ENCODE measurements at places on chromosomes 4 and X. TPM values are rescaled to one million over a fixed set of nuclear protein-coding genes. Genes with fewer than 3 reads are reported as not detected.

The ZXDA gene
- total RNA-seq: 5.4 TPM

The CCKAR gene
- total RNA-seq: not detected

The FSTL5 gene
- 1.6 TPM for total RNA-seq

The SYNPO2 gene
- total RNA-seq: 0.07 TPM

The LRCH2 gene
- 4.7 TPM for total RNA-seq

The UGT2A1 gene
- not detected for total RNA-seq

The CSAG2 gene
- total RNA-seq: not detected

The KCTD8 gene
- total RNA-seq: 0.80 TPM

The TSPAN7 gene
- total RNA-seq: 5.2 TPM

The BBS12 gene
- 2.3 TPM for total RNA-seq

The GALNTL6 gene
- not detected for total RNA-seq

The REST gene
- 45.9 TPM for total RNA-seq

The TMEM156 gene
- total RNA-seq: 2.7 TPM

The PAGE1 gene
- not detected for total RNA-seq

The ZFP92 gene
- 1.2 TPM for total RNA-seq

The RXFP1 gene
- not detected for total RNA-seq

The HTR2C gene
- total RNA-seq: not detected

GRCh38 chrX:21369613-21370012, 4.6 kb upstream of the CNKSR2 start:
- DNase-seq: no peak

- peak; percentile 61 for DNase-seq
Observed at GRCh38 chr4:125741825-125742452, 427.2 kb downstream of the FAT4 start.

DNA sequence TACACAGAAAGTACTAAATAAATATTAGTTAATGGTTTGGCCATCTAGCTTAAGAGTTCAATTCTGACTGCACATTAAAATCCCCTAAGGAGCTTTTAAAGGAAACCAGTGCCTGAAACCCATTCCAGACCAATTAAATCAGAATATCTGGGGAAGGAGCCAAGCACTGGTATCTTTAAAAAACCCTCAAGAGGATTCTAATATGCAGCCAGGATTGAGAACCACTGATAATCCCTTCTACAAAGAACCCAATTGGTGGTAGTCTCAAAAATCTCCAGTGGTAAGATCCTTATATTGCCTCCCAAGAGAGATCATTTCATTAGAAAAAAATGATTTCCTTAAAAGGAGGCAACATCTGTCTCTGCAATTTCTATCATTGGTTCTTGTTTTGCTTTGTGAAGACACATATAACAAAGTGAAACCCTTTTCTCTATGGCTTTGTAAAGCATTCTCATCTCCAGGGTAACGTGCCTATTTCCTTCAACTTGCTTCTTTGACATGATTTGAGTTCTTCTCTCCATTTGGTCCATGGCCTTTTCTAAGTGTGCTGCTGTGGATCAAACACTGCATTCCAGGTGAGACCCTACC, 3.5 kb downstream of the GPR34 start:
- no peak for DNase-seq

GRCh38 chr4:94882756-94883155, 125.0 kb downstream of the BMPR1B start:
- no peak for DNase-seq

DNA sequence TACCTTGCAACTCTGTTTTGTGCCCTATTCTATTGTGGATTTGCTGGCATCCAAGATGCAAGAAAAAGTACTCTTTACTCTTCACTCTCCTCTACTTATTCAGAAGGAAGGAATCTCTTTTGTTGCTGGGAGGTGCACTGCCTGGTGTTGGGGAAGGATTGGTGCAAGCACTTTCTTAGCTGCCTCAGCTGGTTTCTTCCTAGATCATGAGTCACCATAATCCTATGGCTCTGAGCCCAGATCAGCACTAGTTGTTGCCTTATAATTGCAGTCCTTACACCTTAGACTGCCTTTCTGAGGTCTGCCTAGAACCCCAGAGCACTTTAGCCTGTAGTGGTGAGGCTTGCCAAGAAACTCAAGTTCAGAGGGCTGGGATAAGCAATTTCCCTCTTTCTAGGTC, 37.0 kb upstream of the CT83 start:
- DNase-seq: no peak

GRCh38 chr4:14865804-14866203, 136.5 kb upstream of the CPEB2 start:
- no peak for DNase-seq

DNA sequence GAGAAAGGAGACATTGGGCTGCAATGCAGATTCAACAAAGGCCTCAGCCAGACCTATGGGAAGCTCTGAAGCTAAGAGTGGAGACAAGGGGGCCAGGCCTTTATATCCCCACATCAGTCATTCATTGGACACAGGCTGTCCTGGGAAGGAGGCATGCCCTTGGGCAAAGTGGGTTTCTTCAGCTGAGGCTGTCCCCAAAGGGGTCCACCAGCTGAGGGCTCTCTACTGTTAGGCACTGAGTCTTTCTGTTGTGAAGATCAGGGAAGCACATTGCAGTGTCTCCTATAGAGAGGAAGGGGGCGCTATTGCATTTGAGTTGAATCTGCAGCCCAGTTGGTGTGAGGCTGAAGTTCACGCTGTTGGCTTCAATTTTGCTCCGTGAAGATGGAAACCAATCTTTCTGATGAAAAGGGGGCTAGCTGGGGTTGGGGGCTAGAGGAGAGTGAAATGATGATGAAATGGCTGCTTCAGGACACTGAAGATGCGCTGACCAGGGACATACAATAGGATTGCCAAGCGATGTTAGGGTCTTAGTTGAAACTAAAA, 48.0 kb downstream of the SLC25A5 start:
- DNase-seq: peak; percentile 67

- DNase-seq: no peak
Observed at GRCh38 chr4:92382128-92382527, 78.4 kb downstream of the GRID2 start.

DNA sequence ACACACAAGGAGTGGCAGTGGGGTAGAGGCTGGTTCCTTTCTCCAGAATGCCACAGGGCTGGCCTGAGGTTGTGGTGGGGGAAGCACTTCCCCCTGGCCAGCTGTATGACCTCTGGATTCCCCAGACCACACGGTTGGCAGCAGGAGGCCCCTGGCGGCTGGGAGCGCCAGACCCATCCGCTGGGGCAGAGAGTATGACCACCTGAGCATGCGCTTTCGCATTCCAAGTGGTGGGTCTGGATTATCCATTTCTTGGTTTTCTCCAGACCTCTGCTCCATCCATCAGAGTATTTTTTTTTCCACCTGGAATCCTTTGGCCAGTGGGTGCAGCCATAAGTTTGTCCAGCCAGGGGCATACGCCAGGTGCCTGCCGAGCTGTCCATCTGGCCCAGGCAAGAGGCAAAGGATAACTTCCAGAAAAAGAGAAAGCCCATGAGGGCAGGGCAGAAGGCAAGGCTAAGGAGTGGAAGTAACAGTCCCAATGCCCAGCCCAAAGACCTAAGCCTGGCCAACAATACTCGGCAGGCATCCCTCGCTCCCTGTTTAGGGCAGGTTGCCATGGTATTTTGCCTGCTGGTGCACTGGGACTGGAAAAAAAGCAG, 39.3 kb downstream of the NHSL2 start:
- no peak for DNase-seq

DNA sequence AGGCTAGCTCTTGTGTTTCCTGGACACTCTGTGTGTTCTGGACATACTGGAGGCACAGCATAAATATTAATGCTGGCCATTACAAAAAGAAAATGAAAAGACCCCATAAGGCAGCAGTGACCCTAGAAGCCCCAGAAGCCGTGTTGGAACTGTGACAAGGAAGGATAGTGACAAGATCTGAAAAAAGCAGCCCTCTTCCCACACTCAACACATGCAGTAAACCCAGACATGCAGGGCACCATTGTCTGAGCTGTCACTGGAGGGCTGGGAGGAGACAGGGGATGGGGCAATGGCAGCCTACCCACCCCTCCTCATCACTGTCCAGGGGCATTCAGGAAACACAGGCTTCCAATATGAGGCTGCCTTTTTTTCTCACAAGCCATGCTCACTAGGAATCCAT, 6.5 kb downstream of the TRIM2 start:
- DNase-seq: no peak

GRCh38 chrX:123169247-123169901, 14.7 kb upstream of the GRIA3 start:
- peak; percentile 1 for DNase-seq

DNA sequence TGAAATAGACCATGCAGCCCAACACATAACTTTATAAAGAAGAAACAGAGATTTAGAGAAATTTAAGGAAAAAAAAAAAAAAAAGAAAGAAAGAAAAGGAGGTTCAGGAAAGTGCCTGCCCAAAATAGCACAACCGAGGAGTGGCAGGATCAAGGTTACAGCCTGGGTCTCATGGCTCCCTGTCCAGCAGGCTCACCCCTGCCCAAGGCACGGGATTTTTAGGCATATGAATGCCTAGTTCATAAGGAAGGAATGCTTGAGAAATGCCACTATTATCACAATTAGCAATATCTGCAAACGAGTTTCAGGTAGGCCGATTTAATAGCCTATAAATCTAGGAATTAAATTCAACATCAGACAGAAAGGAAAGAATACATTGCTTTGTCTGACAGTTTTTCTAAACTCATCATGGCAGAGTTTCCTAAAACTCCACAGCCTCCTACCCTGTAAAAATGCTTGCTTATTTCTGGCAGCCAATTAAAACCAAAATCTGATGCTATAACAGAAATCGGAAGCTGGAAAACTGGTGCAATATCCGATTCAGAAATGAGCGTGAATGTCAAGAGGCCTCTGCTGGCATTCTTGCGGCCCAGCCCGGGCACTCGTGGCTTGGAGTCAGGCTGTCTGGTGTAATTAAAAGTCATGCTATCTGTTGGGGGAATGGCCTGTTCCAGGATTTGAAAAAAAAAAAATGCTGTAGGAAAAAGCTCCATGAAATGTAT, 63.5 kb downstream of the GEMIN8 start:
- DNase-seq: no peak

GRCh38 chr4:87014284-87014782, 79.5 kb downstream of the AFF1 start:
- peak; percentile 76 for DNase-seq

GRCh38 chr4:172489861-172490260, 676.7 kb downstream of the GALNTL6 start:
- no peak for DNase-seq

GRCh38 chrX:132612821-132613564, 124.2 kb upstream of the MBNL3 start:
- DNase-seq: peak; percentile 24

DNA sequence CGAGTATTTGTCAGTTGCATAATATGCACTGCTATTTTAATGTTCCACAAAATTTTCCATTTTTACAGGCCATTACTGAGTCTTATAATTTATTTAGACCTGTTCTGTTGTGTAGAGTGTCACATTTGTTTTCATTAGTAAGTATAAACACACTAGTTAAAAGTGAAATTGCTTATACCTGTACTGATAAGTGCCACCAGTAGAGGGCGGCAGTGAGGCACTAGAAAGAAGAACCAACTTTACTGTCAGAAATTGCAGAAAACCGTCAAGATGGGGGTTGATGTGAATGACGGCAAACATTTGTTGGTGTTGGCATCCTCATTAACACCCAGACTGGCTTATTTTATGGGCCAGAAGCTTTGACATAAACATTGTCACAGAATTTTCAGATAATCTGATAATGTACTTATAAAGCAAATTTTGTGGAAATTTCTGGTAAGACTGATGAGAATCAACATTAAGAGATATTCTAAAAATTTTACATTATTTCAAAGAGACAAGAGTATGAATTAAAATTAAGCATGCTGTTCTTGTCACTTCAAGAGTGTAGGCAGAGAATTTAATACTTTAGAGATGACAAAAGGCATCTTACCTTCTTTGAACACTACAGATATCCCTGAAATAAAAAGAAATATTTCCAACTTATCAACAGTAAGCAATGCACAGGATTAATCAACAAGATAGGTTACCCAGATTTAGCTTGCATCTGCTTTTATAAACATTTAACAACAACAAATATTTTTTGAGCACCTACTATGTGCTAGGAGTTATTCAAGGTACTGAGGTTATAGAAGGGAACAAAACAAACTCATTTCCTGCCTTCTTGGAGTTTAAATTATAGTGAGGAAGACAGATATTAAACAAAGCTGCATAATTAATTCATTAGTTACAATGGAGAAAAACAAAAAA, 24.9 kb downstream of the ALPK1 start:
- peak; percentile 81 for DNase-seq

DNA sequence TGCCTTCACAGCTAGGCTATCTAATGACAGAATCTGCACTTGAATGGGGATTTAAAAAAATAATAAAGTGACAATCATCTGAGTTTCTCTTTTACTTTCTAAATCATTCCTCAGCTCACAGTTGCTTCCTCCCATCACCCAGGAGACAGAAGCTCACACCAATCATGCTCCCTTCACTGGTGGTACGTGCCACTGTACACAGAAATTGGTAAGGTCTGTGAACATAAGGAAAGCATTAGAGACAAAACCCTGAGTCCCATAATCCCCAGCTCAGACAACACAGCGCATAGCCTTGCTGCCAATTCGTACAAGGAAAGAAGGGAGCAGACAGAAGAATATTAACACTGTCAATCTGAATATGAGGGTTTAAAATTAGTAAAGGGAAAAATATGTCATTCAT, 133.1 kb downstream of the IDS start:
- no peak for DNase-seq

DNA sequence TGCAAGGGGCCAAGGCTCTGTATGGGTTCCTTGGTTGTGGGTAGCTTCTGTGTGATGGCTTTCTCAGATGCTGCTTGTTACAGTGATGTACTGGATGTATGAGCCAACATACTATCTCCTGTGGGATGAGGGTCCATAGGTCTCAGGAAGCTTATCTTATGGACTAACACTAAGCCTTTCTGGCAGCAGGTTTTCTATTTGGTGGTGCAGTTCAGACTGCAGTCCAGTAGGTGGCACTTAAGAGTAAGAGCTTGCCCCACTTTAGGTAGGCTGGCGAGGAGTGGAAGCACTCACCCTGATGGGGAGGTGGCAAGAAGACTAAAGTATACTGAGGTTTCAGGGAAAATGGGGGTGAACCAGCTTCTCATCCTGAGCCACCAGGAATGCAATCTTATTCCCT, 306.7 kb upstream of the MAOA start:
- peak; percentile 30 for DNase-seq

DNA sequence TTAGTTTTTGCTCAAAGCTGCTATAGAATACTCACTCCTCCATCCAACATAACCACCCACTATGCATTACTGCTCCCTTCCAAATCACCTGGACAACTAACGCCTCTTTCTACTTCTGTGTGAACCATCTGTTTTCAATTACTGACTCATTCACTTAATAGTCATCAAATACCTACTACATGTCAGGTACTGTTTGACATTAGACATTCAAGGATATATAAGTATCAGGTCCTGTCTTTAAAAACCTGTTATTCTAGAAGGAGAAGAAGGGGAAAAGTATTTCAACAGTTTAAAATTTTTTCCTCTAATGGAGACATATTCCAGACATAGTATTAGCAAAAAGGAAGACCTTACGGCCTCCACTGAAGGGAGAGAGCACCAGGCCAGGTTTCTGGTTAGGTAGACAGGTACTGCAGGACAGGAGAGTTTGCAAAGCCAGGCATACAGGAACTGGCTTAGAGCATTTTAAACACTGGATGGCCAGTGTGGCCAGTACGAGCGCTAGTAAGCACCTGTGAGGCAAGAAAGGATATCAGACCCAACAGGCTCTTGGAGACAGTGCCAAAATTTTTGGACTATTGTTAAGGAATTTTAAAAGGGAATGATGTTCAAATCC, 39.0 kb downstream of the SH3RF1 start:
- no peak for DNase-seq
